Hindlimb muscle (tissue), 1 donor: ENCODE measurements at places on chromosomes 3 and 15.

DNA sequence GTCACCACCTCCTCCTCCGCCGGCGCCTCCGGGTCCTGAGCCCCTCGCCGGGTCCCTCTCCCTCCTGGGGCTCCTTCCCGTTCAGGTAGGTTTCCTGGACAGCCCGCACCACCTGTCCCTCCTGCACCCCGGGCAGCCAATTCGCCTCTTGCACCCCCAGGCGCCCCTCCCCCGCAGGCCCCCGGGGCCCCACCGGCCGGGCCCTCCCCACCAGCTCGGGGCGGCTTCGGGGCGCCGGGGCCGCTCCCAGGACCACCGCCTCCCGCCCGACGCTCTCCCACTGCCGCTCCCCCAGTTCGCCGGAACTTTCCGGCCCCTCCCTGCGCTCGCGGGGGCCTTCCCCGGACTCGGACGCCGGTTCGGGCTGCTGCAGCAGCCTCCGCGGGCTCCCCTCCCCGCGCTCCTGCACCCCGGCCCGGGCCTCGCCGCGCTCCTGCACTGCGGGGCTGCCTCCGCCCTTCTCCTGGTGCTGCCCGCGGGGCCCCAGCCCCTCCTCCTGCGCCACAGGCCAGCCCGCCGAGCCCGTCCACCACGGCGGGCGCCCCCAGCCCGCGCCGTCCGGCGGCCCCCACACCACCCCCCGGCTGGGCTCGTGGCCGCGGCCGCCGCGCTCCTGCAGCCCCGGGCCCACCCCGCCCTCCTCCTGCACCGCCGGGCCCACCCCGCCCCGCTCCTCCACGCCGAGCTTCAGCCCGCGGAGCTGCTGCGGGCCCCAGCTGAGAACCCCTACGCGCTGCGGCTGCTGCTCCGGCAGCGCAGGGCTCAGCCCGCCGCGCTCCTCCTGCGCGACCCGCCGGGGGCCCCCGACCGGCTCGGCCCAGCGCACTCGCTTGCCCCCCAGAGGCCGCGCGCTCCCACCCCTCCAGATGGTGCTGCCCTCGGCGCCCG lies 587 bp upstream of the TNK2 start:
- DNase-seq: no peak

GRCh38 chr3:40913641-40914040 lies 285.7 kb upstream of the CTNNB1 start:
- DNase-seq: no peak

- peak; percentile 82 for DNase-seq
These were observed at the start of gene CFAP161 for GRCh38 chr15:81133782-81134461. Gene CFAP161 (plus strand): TSS chr15:81134270. CDS start chr15:81134330, 60 bp downstream.

DNA sequence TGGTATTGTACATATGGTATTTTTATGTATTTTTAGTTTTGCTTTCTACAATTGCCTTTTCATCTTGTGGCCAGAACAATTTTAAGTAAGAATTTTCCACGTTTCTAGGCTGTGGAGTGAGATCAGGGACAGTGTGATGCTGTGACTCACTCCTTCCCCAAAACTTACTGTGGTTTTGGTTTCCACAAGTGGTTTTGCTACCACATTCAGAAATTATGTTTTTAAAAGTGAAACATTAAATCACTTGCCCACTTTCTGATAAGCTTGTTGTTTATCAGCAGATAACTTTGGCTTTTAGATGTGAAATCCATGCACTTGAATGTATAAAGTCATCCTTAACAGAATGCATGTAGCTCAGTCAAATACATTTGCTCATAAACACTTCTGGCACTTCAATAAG lies 192.2 kb upstream of the THRB start:
- DNase-seq: peak; percentile 16

GRCh38 chr3:58861551-58861950 lies 188.3 kb downstream of the CFAP20DC start:
- DNase-seq: no peak

DNA sequence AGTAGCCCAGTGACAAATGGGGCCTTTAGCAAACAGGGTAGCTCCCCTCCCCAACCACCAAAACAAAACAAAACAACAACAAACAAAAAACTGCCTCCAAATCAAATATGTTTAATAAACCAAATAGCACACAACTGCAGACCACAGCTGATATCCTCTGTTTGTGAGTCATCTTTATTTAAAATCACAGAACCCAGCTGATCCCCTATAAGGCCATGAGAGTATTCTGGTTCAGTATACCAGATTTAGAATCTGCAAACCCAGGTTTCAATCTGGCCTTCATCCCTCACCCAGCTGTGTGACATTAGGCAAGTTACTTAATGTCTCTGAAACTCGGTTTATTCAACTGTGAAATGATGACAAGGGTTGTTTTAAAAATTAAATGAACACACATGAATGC lies 124.5 kb downstream of the SUCLG2 start:
- DNase-seq: no peak

DNA sequence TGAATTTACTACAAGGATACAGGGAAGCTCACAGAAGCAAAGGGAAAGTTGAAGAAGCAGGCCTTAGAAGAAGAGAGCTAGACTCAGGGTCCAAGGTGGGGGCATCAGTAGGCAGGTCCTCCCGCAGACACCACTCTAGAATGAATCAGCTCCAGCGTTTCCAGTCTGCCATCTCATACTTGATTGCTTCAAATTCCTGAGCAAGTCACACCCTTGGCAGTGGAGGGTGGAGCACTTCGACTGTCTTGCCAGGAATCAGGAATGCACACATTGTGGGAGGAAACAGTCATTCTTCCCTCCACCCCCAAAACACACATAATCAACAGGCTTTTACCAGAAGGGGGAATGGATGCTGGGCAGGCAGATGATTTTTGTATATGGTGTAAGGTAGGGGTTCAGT lies 78.5 kb downstream of the CHCHD6 start:
- DNase-seq: no peak

DNA sequence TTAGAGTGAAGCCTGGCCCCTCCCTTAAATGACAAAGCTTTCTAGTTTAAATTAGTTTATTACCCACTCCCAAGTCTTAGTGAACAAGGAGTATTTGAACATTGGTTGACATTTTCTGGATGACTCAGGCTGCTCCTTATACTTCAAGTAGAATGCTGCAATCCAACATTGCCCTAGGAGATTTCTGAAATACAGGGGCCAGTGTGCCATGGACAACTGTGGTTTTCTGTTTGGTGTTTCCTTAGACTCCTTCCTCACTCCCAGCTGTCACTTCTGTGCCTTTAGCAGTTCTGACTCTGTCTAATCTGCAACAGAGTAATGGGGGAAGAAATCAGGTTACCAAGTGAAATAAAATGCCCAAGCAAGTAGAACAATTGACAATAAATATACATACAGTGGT lies 116.1 kb upstream of the P2RY1 start:
- DNase-seq: no peak

- DNase-seq: no peak
These were observed 71.3 kb upstream of the LRTM1 start for GRCh38 chr3:54999159-54999558.

- DNase-seq: no peak
These were observed 231.2 kb downstream of the CACNA2D3 start for GRCh38 chr3:54353546-54353945.

- DNase-seq: no peak
These were observed 27.7 kb downstream of the POLQ start for GRCh38 chr3:121517953-121518655.

GRCh38 chr15:73023071-73023470 lies 29.2 kb upstream of the NEO1 start:
- DNase-seq: no peak

DNA sequence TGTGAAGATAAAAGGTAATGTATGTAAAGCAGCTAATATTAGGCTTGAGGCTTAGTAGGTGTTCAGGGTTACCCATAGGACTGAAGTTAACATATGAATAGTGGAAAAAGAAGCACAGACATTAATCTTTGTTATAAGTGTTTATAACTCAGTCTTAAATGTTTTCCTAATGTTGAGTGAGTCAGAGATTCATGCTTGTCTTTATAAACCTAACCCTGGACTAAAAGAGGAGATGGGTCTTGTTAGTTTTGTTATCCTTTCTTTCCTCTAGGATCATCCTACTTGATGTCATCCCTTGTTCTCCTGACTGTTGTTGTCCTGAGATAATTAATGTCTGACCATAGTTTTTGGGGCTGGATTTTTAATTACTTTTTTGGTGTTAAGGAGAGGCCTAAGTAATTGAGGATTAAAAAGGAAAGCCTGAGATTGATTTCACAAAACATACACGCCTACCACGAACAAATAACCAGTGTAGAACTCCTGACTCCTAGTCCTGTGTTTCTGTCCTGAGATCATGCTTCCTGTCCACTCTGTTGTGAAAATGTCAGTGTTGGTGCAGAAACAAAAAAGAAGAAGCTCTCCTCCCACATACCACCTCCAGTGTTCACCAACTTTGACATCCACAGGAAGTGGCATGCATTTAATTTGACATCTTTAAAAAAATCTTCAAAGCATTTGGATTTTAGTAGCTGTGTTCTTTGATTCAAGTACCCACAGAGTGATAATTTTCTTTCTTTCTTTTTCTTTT lies 8.4 kb downstream of the MITF start:
- no peak for DNase-seq

- no peak for DNase-seq
These were observed 52.6 kb upstream of the ABHD10 start for GRCh38 chr3:111926266-111926676.

DNA sequence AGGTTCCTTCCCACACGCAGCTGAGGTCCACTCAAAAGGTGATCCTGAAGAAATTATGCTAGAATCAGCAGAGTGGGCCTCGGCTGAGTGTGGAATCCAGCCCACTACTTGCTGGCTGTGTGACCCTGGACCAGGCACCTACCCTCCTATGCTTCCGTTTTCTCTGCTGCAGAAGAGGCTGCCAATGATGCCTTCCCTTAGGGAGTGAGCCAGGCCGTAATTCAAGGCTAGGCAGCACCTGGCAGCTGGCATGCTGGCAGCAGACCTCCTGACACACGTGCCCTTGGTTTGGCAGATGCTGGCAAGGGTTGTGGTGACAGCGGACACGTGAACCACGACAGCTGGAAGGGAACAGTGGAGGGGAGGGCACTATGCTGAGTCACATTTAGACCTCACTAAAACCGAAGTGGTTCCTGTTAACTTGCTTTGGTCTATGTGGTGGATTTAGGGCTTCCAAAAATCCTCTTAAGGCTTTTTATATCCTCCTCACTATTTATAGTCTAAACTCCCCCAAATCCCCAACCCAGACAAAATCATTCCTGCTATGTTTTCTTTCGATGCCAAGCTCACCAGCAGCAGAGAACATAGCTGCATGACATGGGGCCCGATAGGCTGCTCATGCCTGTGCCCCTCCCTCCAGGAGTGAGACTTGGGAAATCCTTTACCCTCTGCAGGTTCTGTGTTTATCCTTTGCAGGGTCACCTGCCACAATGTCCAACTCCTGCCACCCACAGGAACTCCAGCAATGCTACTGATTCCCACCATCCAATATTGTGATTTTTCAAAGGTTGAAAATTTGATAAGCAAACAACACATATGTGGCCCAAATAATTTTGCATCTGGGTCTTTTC lies 10.6 kb upstream of the PCSK6 start:
- peak; percentile 57 for DNase-seq

GRCh38 chr15:42491539-42492225 lies 741 bp upstream of the ZNF106 start:
- DNase-seq: no peak

GRCh38 chr15:41824062-41824745 lies 3.7 kb upstream of the JMJD7 start:
- no peak for DNase-seq

- no peak for DNase-seq
These were observed 21.6 kb upstream of the TICRR start for GRCh38 chr15:89553632-89554031.

GRCh38 chr15:75671730-75672602 lies 24.3 kb downstream of the SNX33 start:
- no peak for DNase-seq

GRCh38 chr3:105431200-105431599 lies 64.5 kb downstream of the ALCAM start:
- no peak for DNase-seq

- no peak for DNase-seq
These were observed 25.1 kb downstream of the ETV5 start for GRCh38 chr3:186083746-186084145.

GRCh38 chr15:82568986-82569385 lies 28.7 kb upstream of the RPS17 start:
- DNase-seq: no peak

- no peak for DNase-seq
These were observed 179.0 kb upstream of the PFN2 start for GRCh38 chr3:150149651-150150051.

- DNase-seq: no peak
These were observed 58.7 kb upstream of the CHST2 start for GRCh38 chr3:143060906-143061305.

- no peak for DNase-seq
These were observed 6.5 kb downstream of the PDCD10 start for GRCh38 chr3:167728176-167728575.

- no peak for DNase-seq
These were observed 5.6 kb downstream of the TERC start for GRCh38 chr3:169759256-169759655.

DNA sequence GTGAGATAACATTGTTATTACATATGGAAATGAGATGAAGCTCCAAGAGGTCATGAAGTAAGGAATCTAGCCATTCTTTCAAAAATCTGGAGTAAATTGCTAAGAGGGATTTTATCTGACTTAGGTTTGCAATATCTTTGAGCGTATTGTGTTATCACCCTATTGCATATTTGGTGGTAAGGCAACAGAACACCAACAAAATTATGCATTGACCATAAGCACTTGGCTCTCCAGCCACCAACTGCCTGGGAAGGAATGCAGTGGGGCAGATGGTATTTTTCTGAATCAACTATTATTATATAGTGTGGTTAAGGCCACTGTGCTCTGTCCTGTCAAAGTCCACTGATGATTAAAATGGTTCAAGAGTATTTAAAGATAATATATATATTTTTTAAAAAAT lies 287.9 kb upstream of the SEMA6D start:
- DNase-seq: no peak

GRCh38 chr15:63500265-63501250 lies 3.8 kb upstream of the USP3 start:
- DNase-seq: no peak

DNA sequence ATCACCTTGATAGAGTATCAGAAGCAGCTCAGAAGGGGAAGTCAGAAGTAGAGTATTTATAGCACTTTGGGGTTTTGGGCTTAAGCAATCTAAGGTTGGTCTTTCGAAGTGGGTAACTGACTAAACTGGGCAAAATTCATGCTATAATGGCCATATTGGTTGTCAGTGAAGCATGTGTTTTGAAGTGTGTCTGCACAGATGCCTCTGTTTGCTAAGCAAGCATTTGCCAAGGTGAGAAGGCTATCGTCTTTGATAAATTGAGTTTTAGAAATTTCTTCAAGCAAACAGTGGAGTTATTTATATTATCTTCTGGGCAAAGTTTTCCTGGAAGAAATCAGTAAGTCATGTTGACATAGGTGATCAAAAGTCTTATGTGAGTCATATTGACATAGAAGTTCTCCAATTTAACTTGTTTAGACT lies 412.8 kb upstream of the TGFBR2 start:
- DNase-seq: no peak

GRCh38 chr3:51937611-51938450 lies 3.9 kb downstream of the RRP9 start:
- DNase-seq: no peak

- DNase-seq: no peak
These were observed 2.8 kb upstream of the EIF4G1 start for GRCh38 chr3:184311633-184312032.
